ENCODE measurements at places on chromosomes 5 and 9. TPM values are rescaled to one million over a fixed set of nuclear protein-coding genes. Genes with fewer than 3 reads are reported as not detected.

CTSL gene
- not detected for total RNA-seq

DNA sequence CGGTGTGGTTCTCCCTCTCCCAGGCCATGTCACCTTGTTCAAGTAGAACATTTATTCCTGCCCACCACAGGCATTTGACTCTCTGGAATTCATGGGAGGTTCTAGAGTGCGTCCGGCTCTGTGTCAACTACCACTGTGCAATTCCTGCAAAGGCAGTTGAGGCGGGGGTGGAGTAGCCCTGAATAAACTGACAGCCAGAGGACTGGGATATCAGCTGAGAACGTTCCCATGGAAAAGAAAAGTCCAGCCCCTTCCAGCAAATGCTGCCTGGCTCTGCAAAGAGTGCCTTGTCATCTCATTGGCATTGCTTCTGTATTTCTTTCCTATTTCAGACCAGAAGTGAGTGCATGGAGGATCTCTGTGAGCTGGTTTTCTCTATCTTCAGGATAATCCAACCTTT, 18.9 kb upstream of the MEGF9 start:
- peaks cover 6% of the 10 kb centered on the region for H3K4me1 ChIP-seq
- DNase-seq = peak; percentile 1
- H3K27me3 ChIP-seq = no peaks in the 10 kb centered on the region
- no peaks in the 10 kb centered on the region for H3K36me3 ChIP-seq
- no peak overlapping the region for H3K4me3 ChIP-seq
- H3K27ac ChIP-seq = no peak overlapping the region

RXRA gene
- 0.91 TPM for total RNA-seq

DNA sequence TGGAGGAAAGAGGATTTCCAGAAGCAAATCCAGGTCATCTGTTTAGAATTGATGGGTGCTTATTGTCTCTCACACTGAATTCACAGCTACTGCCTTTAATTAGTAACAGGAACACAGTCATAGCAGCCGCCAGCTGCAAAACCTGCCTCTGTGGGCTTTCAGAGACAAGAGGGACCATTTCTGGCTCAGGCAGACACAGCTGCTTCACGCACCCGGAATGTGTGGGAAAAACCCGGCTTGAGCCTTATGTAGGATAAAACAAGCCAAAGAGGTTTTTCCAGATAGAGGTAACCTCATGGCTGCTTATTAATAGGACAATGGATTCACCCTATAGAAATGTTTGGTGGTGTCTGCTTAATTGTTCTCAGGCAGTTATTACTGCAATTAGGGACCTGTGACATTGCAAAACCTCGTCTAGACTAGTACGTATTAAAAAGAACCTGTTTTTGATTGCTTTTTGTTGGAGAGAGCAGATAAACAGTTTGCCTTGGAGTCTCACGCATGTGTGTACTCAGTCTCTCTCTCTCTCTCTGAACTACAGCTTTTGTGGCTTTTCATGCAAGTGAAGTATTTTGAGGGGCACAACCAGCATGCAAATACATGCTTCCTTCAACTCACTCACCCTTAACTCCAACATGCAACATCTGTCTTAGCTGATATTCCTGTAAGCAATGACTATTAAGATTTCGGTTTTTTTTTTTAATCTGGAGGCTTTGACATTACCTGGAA, 302.7 kb downstream of the PLK2 start:
- no peaks in the 10 kb centered on the region for H3K4me1 ChIP-seq
- DNase-seq = no peak
- H3K27ac ChIP-seq = no peak overlapping the region
- H3K27me3 ChIP-seq = no peaks in the 10 kb centered on the region
- no peak overlapping the region for H3K4me3 ChIP-seq
- H3K36me3 ChIP-seq = no peaks in the 10 kb centered on the region

DNA sequence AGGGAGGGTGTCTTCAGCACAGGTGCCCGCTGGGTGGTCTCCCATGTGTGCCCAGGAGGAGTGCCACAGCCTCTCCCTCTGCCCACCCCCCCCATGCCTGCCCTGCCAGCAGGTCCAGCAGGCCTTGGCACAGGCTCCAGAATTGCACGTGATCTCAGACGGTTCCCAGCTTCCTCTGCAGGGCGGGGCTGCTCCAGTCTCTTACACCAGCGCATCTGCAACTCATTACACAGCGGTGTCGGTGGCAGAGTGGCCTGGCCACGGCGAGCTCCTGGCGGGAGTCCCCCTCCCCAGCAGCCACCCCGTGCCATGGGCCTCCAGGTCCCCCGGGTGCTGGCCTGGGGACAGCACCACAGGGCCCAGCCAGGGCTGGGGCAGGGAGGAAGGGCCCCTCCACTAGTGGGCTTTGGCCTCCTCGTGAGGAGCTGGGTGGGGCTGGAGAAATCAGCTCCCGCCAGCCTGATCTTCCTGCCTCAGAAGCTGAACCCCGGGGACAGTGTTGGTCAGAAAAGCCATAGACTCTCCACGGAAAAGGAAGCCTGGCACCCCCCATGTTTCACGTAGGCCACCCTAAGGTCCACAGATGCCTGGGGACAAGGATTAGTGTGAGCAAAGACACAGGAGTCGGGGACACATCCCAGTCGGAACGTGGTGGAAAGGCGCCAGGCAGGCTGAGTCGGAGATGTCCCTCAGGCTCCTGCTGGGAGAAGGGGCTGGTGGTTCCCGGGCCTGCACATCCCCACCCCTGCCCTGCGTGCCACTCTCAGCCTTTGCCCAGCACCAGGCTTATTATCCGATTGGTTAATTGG, 40.2 kb downstream of the RXRA start:
- H3K27ac ChIP-seq = no peak overlapping the region
- no peaks in the 10 kb centered on the region for H3K36me3 ChIP-seq
- no peak for DNase-seq
- no peaks in the 10 kb centered on the region for H3K4me1 ChIP-seq
